ENCODE measurements at places on chromosomes 4 and X. TPM values are rescaled to one million over a fixed set of nuclear protein-coding genes. Genes with fewer than 3 reads are reported as not detected.
A peak's percentile ranks its signal among the peaks of the same experiment; 100 is the strongest.

- no peak overlapping the region for H3K27ac ChIP-seq
- H3K4me1 ChIP-seq = peaks cover 56% of the 10 kb centered on the region
- DNase-seq = no peak
These were observed 3.7 kb upstream of the PPBP start for GRCh38 chr4:73991742-73992000.

GRCh38 chr4:83177182-83177581 is 62.7 kb upstream of the PLAC8 start:
- no peak for DNase-seq
- H3K27me3 ChIP-seq = no peaks in the 10 kb centered on the region
- peaks cover 2% of the 10 kb centered on the region for H3K4me1 ChIP-seq
- no peak overlapping the region for H3K27ac ChIP-seq
- H3K4me3 ChIP-seq = no peak overlapping the region

GRCh38 chr4:10022346-10023049 is 1.2 kb upstream of the SLC2A9 start:
- no peak for DNase-seq
- 0 out of 2 replicates have a peak, but pooled peaks cover 3% of the 10 kb centered on the region for H3K4me1 ChIP-seq
- no peak overlapping the region for H3K27ac ChIP-seq
- no peaks in the 10 kb centered on the region for H3K36me3 ChIP-seq

- DNase-seq = no peak
- H3K27ac ChIP-seq = no peak overlapping the region
- no peaks in the 10 kb centered on the region for H3K27me3 ChIP-seq
- no peak overlapping the region for H3K4me3 ChIP-seq
These were observed 966.6 kb upstream of the SLIT2 start for GRCh38 chr4:19285146-19285545.

- H3K4me1 ChIP-seq = no peaks in the 10 kb centered on the region
- H3K36me3 ChIP-seq = no peaks in the 10 kb centered on the region
- H3K27ac ChIP-seq = no peak overlapping the region
These were observed 86.5 kb upstream of the LEF1 start for GRCh38 chr4:108255203-108255747.

DNA sequence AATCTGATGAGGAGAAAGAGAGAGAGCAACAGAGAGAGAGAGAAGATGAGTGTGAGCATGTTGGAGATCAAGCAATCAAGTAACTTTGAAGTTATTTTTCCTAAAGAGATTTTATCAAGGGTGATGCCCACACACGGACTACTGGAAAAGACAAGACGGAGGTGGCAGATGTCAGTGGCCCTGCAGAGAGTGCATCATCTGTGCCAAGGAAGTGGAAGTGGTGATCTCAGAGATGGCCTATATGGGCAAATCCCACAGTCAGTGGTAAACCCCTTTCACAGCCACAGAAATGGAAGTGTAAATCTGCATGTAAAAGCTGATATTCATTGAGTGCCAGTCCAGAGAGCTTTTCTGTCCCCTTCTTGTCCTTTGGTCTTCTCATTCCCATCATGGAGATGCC is 577.2 kb upstream of the AADAT start:
- H3K4me3 ChIP-seq = no peak overlapping the region
- DNase-seq = no peak
- H3K27ac ChIP-seq = no peak overlapping the region
- H3K36me3 ChIP-seq = no peaks in the 10 kb centered on the region

Gene MND1
- 36.7 TPM for total RNA-seq

- no peaks in the 10 kb centered on the region for H3K27me3 ChIP-seq
- H3K27ac ChIP-seq = peak overlapping the region; percentile 85
- peak overlapping the region; percentile 94 for H3K4me3 ChIP-seq
- no peak for DNase-seq
- peaks cover 20% of the 10 kb centered on the region for H3K4me1 ChIP-seq
These were observed 1.5 kb downstream of the GRSF1 start for GRCh38 chr4:70838204-70838603.

Gene TBC1D19
- total RNA-seq = 2.8 TPM

GRCh38 chr4:186570193-186570996 is 15.0 kb upstream of the MTNR1A start:
- H3K4me1 ChIP-seq = no peaks in the 10 kb centered on the region
- H3K36me3 ChIP-seq = no peaks in the 10 kb centered on the region
- H3K4me3 ChIP-seq = no peak overlapping the region
- no peak overlapping the region for H3K27ac ChIP-seq

GRCh38 chrX:7987160-7988012 is 60.2 kb upstream of the PNPLA4 start:
- no peak overlapping the region for H3K27ac ChIP-seq
- no peaks in the 10 kb centered on the region for H3K4me1 ChIP-seq
- DNase-seq = no peak
- no peak overlapping the region for H3K4me3 ChIP-seq
- H3K36me3 ChIP-seq = no peaks in the 10 kb centered on the region

DNA sequence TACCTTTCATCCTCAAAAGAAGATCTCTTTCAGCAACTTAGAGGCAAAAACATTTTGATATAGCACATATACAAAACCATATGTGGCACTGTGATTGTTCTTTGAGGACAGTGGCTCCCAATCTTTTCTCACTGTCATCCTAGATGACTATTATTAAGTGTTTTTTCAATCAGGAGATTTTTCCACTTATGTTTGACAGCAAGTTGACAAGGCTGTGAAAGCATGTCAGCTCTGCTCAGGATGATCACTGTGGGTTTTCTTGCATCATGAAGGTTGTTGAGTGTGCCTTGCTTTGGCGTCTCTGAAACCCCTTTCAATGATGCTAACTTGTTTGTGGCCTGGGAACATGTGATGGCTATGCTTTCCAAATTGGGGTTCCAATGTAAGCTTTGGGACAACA is 20.2 kb upstream of the NSUN7 start:
- no peaks in the 10 kb centered on the region for H3K36me3 ChIP-seq
- no peak for DNase-seq
- H3K4me3 ChIP-seq = no peak overlapping the region
- H3K4me1 ChIP-seq = peaks cover 7% of the 10 kb centered on the region
- no peak overlapping the region for H3K27ac ChIP-seq

Gene CFAP47
- total RNA-seq = 0.07 TPM

DNA sequence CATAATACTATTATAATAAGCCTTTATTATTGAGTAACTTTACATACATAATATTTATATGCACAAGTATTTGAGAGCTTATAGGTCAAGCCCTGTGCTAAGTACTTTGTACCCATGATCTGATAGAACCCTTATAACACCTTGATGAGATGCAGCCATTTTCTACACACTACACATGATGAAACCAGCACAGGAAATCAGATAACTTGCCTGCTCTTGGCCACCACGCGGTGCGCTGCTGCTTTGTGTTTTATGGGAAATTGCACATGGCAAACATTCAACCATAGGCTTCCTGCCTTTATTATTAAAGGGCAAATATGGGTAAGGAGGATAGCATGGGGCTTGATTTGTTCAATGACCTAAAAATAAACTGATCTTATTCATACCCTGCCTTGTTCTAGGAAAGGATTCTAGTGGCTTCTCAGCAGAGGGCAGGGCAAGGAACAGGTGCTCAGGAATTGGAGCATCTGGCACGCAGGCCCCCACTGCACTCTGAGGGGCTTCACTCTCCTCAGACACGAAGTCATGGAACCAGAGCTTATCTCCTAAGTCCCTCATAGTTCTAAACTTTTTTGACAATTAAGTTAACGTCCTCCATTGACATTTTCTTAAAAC is 31.6 kb upstream of the NAP1L5 start:
- H3K36me3 ChIP-seq = peaks cover 29% of the 10 kb centered on the region
- H3K4me3 ChIP-seq = no peak overlapping the region
- H3K4me1 ChIP-seq = peaks cover 7% of the 10 kb centered on the region
- DNase-seq = no peak
- H3K27ac ChIP-seq = no peak overlapping the region

DNA sequence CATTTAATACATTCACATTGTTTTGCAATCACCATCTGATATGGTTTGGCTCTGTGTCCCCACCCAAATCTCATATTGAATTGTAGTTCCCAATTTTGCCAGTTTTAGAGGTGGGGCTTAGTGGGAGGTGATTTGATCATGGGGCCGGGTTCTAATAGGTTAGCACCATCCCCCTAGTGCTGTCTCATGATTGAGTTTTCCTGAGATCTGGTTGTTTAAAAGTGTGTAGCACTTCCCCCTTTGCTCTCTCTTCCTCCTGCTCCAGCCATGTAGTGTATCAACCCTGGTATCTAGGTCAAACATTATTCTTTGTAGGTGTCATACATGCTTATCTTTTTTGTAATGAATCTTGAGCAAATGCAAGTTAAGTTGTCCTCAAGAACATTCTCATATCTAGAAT is 83.3 kb upstream of the KIT start:
- H3K27me3 ChIP-seq = peaks cover 61% of the 10 kb centered on the region
- no peaks in the 10 kb centered on the region for H3K36me3 ChIP-seq
- no peak overlapping the region for H3K4me3 ChIP-seq
- DNase-seq = no peak
- H3K27ac ChIP-seq = no peak overlapping the region

Gene OTC
- not detected for total RNA-seq

GRCh38 chr4:185101354-185101890 is 41.6 kb upstream of the SLC25A4 start:
- DNase-seq = no peak
- H3K27ac ChIP-seq = no peak overlapping the region
- H3K4me3 ChIP-seq = no peak overlapping the region
- no peaks in the 10 kb centered on the region for H3K27me3 ChIP-seq
- H3K36me3 ChIP-seq = no peaks in the 10 kb centered on the region

DNA sequence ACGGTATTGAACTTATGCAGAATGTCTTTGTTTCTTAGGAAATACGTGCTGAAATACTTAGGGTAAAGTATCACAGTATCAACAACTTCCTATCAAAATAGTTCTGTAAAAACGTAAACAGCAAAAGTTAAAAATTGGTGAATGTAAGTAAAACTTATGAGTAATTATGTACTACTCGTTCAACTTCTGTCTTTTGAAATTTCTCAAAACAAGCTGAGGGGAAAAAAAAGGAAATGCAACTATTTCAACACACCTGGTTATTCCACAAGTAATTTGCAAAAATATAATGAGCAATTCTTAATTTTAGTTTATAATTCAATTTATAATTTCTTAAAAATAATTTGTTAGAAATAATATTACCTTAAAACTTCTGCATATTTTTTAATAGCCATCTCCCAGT is 8.3 kb downstream of the PPID start:
- DNase-seq = no peak
- no peak overlapping the region for H3K4me3 ChIP-seq
- no peaks in the 10 kb centered on the region for H3K4me1 ChIP-seq
- H3K27ac ChIP-seq = no peak overlapping the region
- peaks cover 83% of the 10 kb centered on the region for H3K36me3 ChIP-seq

GRCh38 chr4:26905172-26905571 is 44.5 kb downstream of the STIM2 start:
- H3K4me1 ChIP-seq = peaks cover 55% of the 10 kb centered on the region
- H3K27ac ChIP-seq = peak overlapping the region; percentile 2
- H3K36me3 ChIP-seq = no peaks in the 10 kb centered on the region
- DNase-seq = no peak

DNA sequence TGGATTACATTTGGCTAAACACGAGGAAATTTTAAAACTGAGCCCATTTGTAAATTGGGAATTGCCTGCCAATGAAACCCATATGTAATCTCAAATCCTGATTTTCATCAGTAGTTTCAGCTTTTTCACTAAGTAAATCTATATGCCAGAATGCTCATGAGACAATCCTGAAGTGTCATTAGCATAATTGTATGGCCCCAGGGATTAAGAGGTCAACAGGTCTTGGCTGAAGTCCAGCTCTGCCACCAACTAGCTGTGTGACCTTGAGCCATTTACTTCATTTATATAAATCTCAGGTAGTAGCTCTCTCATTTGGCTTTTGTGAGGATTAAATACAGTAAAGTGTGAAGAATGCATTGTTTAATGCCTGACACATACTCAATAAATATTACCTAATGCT is 320.5 kb upstream of the EMCN start:
- DNase-seq = no peak
- no peak overlapping the region for H3K27ac ChIP-seq
- peaks cover 5% of the 10 kb centered on the region for H3K36me3 ChIP-seq

Gene KLB
- total RNA-seq = 0.14 TPM

- no peaks in the 10 kb centered on the region for H3K27me3 ChIP-seq
- H3K36me3 ChIP-seq = no peaks in the 10 kb centered on the region
- H3K4me1 ChIP-seq = no peaks in the 10 kb centered on the region
- no peak overlapping the region for H3K27ac ChIP-seq
These were observed 129.6 kb upstream of the QRFPR start for GRCh38 chr4:121510341-121510874.

DNA sequence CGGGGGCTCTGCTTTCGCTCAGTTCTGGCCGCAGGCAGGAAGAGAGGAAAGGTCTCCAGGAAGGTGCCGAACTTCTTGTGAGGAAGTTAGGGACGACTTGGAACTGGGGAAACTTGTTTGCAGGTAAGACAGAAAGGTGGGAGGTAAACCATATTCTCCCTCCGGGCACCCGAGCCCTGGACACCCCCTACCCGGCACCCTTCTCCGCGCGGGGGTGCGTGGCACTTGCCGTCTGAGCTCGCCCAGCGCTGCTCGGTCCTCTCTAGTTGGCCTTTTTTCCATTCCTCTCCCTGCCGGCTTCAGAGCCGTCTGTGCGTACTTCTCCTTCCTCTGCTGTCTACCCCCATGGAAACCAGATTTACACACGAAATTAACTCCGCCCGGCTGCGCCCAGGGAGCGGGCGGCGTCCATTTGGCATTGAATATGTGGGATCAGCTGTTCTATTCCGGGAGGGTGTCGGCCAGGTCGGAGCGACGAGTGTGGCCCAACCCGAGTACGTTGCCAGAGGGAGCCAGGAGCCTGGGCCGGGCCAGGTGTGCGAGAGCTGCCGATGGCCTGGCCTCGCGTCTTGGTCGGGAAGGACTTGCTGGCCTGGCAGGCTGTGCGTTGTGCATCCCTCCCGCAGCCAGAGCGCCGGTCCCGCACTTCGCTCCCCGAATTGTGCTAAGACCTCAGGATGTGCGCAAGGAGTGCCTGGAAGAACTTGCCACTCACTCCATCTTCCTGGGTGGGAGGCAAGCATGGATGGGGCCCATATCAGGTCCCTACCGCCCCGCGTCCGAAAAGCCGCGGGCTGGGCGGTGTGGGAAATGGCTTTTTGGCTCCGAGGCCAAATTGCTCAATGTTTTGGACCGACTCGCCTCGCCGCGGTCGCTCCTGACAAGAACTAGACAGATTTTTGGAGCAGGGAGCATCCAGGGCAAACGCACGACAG is 1.7 kb downstream of the PDGFRA start:
- no peaks in the 10 kb centered on the region for H3K36me3 ChIP-seq
- peak overlapping the region; percentile 82 for H3K4me3 ChIP-seq
- H3K27me3 ChIP-seq = peaks cover 93% of the 10 kb centered on the region

DNA sequence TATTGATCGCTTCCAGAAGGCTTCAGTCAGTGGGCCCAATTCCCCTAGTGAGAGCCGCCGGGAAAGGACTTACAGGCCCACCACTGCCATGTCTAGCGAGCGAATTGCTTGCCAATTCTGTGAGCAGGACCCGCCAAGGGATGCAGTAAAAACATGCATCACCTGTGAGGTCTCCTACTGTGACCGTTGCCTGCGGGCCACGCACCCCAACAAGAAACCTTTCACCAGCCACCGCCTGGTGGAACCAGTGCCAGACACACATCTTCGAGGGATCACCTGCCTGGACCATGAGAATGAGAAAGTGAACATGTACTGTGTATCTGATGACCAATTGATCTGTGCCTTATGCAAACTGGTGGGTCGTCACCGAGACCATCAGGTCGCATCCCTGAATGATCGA is 15.3 kb downstream of the MID2 start:
- DNase-seq = no peak
- H3K36me3 ChIP-seq = no peaks in the 10 kb centered on the region
- H3K4me1 ChIP-seq = no peaks in the 10 kb centered on the region
- H3K4me3 ChIP-seq = no peak overlapping the region
- no peaks in the 10 kb centered on the region for H3K27me3 ChIP-seq
- H3K27ac ChIP-seq = no peak overlapping the region

GRCh38 chrX:49177873-49178480 is 6.3 kb downstream of the PLP2 start:
- peaks cover 13% of the 10 kb centered on the region for H3K4me1 ChIP-seq
- DNase-seq = no peak
- no peak overlapping the region for H3K27ac ChIP-seq

Data from WTC11 (cell line).